ENCODE measurements at places on chromosomes 11 and 22.

GRCh38 chr11:29093416-29094120 is 923.3 kb downstream of the KCNA4 start:
- DNase-seq: no peak

DNA sequence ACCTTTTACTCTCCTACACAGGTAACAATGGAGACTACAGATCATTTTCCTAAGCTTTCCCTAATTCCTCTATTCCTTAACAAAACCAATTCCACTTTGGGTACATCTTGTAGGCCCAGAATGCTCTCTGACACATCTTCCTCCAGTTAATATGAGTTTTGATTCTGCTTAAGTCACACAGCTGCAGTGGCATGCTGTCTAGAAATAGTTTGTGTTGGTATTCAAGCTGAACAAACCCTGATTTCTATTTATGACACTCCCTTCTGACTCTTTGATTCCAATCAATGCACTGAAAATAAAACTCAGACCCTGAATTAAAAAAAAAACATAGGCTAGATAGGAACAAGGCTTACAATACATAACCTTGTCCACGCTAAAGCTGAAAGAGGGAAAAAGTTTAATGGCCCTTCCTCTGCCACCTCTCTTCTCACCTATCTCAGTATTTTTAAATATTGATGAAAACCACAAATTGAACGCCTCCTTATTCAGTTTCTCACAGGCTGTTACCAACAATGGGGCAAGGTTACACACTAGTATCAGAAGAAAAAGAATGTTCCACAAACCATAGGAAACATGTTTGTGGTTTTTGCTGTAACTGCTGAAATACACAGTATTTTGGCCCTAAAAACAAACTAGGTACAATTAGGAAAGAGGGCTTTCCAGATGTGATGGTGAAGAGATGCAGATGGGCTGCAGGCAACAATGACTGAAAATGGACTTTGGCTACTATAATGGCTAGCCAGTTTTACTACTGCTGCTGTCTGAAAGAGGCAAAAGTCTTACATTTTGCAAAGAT is 35.7 kb upstream of the GAB2 start:
- DNase-seq: no peak

GRCh38 chr11:46457659-46458424 is 66.3 kb upstream of the CHRM4 start:
- DNase-seq: no peak

DNA sequence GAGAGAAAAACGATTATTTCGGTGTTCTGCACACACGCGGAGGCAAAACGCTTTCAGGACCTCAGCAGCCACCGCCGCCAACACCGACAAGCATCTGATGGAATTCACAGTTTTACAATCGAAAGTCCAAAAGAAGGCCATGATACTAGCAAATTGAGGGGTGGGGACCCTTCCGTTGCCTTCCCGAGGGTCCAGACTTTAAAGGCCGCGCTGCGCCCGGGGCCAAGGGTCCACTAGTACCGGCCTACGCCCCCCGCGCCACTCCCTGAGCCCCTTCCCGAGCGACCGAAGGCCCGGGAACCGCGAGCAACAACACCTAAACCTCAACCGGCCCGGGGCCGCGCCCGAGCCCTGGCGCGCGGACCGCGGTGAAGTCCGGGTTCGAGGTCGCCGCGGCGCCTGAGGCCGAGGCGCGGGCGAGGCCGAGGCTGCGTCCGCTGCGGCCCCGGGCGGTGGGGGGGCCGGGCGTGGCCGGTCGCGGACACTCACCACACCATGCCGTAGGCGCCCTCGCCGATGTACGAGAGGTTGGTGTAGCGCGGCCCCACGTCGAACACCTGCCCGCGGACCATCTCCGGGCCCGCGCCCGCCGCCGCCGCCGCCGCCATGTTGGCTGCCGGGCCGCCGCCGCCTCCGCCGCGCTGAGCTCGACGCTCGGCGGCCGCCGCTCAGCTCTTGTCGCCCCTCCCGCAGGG is 465 bp downstream of the MAPK1 start:
- no peak for DNase-seq

DNA sequence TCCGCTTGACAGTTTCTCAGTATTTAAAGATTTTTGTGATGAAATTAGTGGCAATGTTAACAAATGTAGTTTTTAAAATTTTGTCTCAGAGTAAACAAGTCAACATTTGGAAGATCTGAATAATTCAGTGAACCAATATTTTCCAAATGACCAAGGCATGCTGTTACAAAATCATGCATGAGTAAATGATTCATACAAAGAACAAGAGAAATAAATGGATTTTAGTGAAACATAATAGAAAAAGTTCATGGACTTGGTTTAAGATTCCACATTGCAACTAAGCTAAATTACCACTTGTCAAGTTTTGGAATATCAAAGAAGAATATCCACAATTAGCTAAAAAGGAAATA is 125.7 kb upstream of the SNX19 start:
- DNase-seq: no peak

- DNase-seq: no peak
Observed at GRCh38 chr22:37472418-37473006, 13.7 kb downstream of the MFNG start.

- DNase-seq: no peak
Observed at GRCh38 chr22:30212996-30213441, 33.5 kb downstream of the LIF start.

- DNase-seq: no peak
Observed at GRCh38 chr11:111012491-111012890, 233.0 kb upstream of the POU2AF2 start.

DNA sequence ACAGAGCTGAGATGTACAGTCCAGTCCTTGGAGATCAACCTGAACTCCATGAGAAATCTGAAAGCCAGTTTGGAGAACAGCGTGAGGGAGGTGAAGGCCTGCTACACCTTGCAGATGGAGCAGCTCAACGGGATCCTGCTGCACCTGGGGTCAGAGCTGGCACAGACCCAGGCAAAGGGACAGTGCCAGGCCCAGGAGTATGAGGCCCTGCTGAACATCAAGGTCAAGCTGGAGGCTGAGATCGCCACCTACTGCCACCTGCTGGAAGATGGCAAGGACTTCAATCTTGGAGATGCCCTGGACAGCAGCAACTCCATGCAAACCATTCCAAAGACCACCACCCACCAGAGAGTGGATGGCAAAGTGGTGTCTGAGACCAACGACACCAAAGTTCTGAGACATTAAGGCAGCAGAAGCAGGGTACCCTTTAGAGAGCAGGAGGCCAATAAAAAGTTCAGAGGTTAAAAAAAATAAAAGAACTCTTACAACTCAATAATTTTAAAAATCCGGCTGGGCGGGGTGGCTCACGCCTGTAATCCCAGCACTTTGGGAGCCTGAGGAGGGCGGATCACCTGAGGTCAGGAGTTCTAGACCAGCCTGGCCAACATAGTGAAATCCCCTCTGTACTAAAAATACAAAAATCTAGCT is 69.9 kb upstream of the RTL6 start:
- no peak for DNase-seq

DNA sequence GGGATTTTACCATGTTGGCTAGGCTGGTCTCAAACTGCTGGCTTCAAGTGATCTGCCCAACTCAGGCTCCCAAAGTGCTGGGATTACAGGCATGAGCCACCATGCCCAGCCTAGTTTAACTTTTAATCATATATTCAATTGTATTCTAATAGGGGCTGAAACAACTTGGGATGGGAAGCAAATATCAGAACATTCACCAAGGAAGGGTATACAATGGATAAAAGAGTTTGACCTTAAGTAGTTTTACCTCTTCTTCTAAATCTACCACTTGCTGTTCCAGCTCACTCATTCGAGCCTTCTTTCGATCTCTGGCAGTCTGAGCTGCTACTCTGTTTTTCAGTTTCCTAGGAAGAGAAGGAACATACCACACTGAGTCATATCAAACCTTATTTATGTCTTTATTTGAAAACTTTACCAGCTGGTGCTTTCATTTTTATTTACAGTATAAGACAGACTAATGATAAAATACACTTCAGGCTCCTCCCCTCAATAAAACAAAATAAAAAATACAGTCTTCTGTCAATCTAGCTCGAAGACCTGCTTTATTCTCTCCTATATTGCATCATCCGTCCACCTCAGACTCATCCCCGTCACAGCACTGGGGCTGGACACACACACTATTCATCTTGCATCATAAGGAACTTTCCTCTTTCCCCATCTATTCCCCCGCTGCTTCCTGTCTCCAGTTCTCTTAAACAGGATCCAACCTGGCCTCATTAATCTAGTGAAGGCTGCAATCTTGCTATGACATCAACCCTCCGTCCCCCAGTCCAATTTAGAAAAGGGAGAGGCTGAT is 1.4 kb downstream of the XBP1 start:
- no peak for DNase-seq

DNA sequence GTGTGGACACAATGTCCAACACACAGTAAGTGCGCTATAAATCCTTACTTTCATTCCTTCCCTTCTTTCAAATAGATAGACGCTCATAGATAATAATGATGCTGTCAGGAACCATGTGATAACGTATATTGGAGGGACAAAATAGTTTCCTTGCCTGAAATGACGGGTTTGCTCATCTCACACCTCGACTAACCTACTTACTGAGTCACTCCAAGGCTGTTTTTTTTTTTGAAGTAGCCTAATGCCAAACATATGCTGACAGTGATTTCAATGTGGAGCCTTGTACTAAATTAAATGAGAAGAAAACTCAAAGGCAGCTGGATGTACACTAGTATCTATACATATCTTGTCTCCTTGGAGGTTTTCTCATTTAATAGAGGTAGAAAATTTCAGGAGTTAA is 400.5 kb downstream of the NELL1 start:
- DNase-seq: no peak

GRCh38 chr11:46693597-46694012 is 6.8 kb downstream of the ARHGAP1 start:
- no peak for DNase-seq

- DNase-seq: no peak
Observed at GRCh38 chr11:12599408-12600143, 74.6 kb upstream of the TEAD1 start.

- DNase-seq: no peak
Observed at GRCh38 chr11:121741761-121742361, 289.1 kb upstream of the SORL1-AS1 start.

DNA sequence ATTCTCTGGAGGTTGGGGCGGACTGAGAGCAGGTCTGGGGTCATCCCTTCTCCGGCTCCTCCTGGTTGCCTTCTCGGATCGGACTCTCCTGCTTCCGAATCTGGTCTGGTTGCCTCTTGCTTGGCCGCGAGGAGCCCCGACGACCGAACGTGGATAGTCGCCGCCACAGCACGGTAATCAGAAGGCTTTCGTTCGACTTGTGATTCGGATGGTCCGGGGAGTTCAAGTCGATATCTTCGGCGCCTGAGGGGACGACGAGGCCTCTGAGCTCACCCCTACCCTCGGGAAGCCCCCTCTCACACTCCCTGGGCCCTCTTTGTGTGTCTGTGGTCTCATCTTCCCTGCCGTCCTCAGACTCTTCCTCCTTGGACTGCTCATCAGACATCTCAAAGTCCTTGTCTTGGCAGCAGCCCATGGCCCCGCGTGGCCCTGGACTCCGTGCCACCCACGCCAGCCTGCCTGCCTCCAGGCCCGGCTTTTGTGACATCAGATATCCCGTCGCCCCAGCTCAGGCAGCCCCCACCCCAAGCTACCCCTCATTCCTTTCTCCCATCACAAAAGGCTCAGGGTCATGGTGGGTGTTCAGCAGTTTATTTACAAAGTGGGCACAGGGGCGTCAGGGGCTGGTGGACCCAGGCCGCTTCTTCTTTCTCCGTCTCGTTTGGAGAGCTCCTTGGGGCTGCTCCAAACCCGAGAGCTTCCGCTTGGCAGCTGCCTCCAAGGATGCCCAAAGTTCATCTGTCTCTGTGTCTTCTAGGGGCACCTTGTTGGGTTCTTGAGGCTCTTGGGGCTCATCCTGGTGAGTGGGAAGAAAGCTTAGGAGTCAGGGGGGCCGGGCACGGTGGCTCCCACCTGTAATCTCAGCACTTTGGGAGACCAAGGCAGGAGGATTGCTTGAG is at the start of gene TEX54:
TSS of gene TEX54 (minus strand) at position 506 of the 899 bp plus-strand sequence.
- no peak for DNase-seq

DNA sequence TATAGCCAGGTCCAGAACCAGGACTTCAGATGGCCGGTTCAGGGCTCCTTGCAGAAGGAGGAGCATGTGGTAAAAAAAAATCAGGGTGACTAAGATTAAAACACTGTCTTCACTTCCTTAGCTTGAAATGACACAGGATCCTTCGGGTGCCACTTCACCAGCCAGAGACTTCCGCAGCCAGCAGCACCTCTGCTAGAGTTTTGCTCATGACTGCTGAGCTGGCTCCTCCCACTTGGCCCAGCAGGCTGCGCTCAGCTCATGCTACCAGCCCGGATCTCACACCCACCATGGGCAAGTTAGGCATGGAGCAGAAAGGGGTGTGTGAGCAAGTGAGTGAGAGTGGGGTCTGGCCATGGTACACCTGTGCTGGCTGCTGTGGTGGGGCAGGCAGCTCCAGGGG is 6.6 kb upstream of the MS4A18 start:
- no peak for DNase-seq

DNA sequence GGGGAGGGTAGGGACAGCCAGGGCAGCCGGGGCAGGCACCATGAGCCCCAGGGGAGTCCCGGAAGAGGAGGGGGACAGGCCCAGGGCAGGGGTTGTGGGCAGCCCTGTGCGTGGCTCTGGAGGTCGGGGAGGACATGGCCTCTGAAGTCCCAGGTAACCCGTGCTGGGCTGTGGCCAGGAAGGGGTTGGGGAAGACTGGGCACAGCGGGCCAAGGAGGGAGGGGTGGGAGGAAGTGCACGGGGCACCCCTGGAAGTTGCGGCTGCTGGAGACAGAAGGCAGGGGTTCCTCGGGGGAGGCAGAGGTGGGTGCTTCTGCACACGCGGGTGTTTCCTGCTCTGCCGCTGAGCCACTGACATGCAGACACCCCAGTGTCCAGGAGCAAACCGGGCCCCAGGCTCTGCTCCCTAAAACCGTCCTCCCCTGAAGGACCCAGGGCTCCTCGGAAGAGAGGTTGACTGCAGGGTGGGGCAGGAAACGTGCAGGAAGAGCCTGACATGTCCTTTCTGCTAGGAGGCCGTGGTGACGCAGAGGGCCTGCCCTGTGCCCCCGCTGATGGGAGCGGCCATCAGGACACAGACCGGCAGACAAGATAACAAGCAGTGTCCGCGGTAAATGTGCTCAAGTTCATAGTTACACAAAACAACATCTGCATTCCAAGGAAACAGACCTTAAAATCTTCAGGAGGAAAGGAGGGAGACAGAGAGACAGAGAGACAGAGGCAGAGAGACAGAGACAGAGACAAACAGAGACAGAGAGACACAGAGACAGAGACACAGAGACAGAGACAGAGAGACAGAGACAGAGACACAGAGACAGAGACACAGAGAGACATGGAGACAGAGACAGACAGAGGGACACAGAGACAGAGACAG is 5.7 kb downstream of the TNNI2 start:
- DNase-seq: no peak

DNA sequence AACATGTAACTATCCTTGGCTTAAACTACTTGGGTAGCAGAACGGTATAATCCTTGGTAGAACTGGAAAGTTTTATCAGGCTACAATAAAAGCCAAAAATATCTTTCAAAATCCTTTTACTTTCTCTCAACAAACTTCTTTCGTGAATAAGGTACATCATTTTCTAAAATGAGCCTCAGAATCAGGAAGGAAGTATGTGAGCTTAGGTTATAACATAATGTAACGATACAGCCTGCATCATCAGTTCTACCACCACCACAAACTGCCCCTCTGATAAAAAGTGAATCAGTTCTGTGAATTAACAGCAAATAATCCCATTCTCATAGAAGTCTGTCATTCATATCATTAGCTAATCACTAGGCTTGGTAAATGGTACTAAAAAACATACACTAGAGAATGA is 244.3 kb downstream of the SBF2 start:
- no peak for DNase-seq
